ENCODE measurements at places on chromosomes 13 and 19.

- DNase-seq: no peak
These were observed 204.0 kb upstream of the TSHZ3 start for GRCh38 chr19:31553112-31553845.

DNA sequence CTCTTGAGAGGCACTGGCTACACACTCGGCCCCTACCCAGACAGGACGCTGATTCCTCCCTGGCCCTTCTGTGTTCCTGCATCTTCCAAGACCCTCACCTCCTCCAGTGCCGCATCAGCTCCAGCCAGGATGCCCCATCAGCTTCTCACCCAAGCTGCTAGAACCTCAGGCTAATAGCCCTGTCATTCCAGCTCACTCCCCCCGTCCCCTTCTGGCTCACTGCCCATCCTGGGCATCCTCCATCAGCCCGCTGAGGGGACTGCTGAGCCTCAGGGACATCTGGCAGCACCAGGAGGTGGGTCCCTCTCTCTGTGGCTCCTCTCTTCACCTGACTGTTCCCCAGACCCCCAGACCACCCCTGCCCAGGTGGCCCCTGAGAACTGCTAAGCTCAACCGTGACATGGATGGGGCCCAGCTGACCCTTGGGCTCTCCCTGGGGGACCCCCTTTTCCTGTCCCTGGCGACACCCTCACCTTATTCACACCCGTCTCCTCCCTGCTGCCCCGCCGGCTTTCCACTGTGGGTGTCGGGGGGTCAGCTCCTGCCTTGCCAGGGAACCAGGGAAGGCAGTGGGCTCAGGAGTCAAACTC lies 4.8 kb downstream of the FFAR3 start:
- DNase-seq: no peak

DNA sequence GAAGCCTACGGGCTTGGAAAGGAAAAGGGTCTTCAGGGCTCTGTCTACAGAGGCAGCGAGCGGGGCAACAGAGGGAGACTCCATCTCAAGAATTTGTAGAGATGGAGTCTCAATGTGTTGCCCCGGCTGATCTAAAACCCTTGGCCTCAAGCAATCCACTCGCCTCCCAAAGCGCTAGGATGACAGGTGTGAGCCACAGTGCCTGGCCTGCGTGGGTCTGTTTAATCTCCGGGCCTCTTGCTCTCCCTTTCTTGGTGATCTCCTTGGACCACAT lies 8.1 kb downstream of the RPS9 start:
- no peak for DNase-seq

DNA sequence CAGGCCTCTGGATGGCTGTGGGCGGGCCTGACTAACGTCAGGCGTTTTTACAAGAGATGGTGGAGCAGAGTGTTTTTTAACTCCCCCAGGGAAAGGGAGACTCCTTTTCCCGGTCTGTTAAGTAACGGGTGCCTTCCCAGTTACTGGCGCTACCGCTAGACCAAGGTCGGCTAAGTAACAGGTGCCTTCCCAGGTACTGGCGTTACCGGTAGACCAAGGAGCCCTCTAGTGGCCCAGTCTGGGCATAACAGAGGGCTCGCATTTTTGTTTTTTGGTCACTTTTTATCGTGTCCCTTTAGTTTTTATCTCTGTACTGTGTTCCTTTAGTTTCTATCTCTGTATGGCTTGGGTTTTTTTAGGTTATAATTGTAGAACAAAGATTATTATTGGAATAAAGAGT lies 10.0 kb downstream of the ZNF383 start:
- DNase-seq: no peak

- DNase-seq: no peak
These were observed 14.9 kb upstream of the PVR start for GRCh38 chr19:44628793-44629192.

DNA sequence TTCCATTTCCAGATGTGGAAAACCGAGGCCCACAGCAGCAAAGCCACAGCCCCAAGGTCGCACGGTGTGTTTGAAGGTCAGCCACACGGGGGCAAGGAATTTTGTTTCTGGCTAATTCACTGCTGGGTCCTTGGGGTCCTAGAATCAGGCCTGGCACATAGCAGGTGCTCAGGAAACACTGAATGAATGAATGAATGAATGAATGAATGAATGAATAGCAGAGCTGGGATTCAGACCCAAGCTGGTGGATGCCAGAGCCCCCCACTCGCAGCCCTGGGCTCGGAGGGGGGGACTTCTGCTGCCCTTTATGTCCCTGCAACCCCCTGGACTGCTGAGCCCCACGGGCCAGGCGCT lies 37.0 kb downstream of the ZNRF4 start:
- DNase-seq: no peak

GRCh38 chr13:105979131-105980011 lies 556.1 kb downstream of the EFNB2 start:
- peak; percentile 52 for DNase-seq

GRCh38 chr13:48942131-48942530 lies 33.6 kb upstream of the FNDC3A start:
- DNase-seq: no peak

- DNase-seq: no peak
These were observed 4.3 kb downstream of the KLF2 start for GRCh38 chr19:16328824-16329482.

- no peak for DNase-seq
These were observed 10.4 kb downstream of the PNMA8A start for GRCh38 chr19:46460981-46461380.

DNA sequence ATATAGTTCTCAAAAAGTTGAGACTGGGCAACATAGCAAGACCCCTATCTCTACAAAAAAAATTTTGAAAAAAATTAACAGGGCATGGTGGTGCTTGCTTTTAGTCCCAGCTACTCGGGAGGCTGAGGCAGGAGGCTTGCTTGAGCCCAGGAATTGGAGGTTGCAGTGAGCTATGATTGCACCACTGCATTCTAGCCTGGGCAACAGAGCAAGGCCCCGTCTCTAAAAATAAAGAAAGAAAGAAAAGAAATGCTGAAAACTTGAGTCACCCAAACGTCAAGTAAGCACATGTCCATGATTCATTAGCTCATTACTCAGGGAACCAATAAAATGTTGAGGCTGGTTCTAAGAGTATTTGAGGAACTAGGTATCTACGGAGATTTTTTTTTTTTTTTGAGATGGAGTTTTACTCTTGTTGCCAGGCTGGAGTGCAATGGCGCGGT lies 33.9 kb upstream of the SEMA6B start:
- no peak for DNase-seq

DNA sequence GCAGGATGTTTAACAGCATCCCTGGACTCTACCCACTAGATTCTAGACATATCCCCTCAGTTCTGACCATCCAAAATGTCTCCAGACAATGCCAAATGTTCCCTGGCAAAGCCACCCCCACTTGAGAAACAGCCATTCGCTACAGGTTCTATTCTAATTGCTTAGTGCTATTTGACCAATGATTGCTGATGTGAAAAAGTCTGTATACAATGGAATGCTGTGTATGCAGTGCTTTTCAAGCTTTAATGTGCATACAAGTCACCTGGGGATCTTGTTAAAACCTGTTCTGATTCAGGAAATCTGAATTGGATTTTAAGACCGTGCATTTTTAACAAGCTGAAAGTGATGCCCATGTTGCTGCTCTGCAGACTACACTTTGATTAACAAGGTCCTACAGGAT lies 331.8 kb upstream of the KLF12 start:
- peak; percentile 37 for DNase-seq

GRCh38 chr13:91248249-91248648 lies 99.2 kb upstream of the MIR17HG start:
- DNase-seq: no peak

DNA sequence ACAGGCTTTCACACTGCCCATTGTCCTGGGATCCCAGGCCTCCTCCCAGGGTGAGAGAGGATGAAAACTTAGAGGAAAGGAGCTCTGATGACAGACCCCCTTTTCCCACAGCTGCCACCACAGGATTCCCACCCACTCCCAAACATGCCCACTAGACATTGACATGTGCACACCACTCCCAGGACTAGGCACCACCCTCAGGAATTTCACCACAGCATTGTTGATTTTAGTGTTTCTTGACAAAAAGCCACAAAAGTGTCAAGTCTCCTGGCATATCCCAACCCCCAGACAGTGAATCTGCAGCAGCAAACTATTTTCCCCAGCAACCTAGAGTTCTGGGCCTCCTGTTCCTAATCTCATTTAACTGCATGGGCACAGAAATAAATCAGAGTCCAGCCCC lies 10.1 kb downstream of the ZNF714 start:
- DNase-seq: no peak

GRCh38 chr19:55494172-55494761 lies 6.0 kb downstream of the SSC5D start:
- DNase-seq: no peak

GRCh38 chr13:28540612-28541011 lies 45.7 kb upstream of the FLT1 start:
- DNase-seq: no peak

DNA sequence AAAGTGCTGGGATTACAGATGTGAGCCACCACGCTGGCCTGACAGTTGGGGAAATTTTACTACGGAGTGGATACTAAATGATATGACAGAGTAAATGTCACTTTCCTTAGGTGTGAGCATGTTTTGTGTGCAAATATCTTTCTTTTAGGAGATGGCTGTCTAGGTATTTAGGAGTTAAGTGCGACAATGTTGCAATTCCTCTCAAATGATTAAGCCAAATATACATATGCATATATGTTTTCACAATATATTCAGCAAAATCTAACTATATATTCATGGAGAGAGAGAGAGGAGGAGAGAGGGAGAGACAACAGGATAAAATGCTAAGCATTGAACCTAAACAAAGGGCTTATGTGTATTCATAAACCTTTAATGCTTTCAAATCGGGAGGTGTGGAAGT lies 5.4 kb upstream of the SERTAD3 start:
- DNase-seq: no peak

DNA sequence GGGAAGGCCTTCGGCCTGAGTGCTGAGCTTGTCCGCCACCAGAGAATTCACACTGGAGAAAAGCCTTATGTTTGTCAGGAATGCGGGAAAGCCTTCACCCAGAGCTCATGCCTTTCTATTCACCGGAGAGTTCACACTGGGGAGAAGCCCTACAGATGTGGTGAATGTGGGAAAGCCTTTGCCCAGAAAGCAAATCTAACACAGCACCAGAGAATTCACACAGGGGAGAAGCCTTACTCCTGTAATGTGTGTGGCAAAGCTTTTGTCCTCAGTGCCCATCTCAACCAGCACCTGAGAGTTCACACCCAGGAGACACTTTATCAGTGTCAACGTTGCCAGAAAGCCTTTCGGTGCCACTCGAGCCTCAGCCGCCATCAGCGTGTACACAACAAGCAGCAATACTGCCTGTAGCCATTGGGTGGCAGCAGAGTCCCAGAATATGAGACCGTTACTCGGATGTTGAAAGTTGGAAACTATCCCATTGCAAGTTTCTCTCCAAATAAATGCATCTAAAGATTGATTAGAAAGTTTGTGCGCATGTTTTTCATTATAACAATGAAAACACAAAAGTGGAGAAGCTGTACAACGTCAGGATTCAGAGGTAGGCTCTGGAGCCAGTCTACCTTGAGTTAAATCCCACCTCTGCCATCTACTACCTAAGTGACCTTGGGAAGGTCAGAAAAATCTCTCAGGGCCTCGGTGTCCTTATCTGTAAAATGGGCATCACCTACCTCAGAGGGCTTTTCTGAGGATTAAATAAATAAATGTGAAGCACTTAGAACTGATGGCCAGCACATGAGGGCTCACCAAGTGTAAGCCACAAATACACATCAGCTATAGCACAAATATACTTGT lies 21.1 kb downstream of the ZNF473 start:
- peak; percentile 20 for DNase-seq

- DNase-seq: no peak
These were observed 148.7 kb downstream of the FOXO1 start for GRCh38 chr13:40517486-40518480.

DNA sequence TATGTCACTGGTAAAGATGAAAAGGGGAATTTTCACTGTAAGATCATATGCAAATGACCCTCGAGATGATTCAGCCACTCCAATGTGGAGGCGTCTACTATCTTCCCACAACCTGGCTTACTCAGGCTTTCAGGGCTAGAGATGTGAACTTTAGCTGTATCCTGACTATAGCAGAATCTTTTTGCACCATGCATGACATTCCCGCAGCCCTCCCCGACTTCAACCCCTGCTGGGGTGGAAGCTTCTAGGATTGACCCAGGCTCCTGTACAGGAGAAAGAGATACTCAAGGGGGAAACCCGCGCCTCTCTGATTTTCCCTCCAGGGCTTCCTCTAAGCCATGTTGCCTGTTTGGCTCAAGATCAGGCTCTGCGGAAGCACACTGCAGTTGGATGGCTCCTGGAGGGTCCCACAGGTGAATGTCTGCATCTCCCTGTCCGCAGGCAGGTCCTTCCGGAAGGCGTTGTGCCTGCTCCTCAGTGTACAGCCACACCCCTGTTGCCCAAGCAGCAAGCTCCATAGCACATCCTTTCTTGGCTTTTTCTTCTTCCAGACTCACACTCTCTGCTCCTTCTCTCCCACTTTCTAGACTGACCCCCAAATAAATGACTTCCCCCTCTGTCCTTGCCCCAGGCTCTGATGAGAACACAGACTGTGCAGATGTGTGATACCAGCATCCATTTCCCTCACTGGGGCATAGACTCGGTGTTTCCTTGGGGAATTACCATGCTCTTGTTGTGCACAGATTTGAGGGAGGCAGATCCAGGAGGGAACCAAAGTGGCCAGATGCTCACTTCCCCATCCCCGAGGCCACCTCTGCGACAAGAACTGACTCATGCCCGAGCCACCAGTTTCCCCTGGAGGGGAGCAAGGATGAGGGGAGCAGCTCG lies 29.1 kb upstream of the POP4 start:
- DNase-seq: no peak

- no peak for DNase-seq
These were observed 204 bp upstream of the PDX1 start for GRCh38 chr13:27919659-27919933.

- DNase-seq: no peak
These were observed 1.6 kb downstream of the GATAD2A start for GRCh38 chr19:19406878-19407632.

GRCh38 chr13:79245937-79246577 lies 160.0 kb downstream of the RBM26 start:
- peak; percentile 68 for DNase-seq

- no peak for DNase-seq
These were observed 6.7 kb downstream of the KCTD15 start for GRCh38 chr19:33803383-33803782.
